Stimulated activated CD4-positive, alpha-beta T cell treated with anti-CD3 and anti-CD28 coated beads, Interleukin-15, amount 100 ng/mL, for 1 hour (primary cell): ENCODE measurements at places on chromosomes 11 and 22.

GRCh38 chr11:10438458-10438857 is 16.6 kb upstream of the AMPD3 start:
- no peak for DNase-seq

DNA sequence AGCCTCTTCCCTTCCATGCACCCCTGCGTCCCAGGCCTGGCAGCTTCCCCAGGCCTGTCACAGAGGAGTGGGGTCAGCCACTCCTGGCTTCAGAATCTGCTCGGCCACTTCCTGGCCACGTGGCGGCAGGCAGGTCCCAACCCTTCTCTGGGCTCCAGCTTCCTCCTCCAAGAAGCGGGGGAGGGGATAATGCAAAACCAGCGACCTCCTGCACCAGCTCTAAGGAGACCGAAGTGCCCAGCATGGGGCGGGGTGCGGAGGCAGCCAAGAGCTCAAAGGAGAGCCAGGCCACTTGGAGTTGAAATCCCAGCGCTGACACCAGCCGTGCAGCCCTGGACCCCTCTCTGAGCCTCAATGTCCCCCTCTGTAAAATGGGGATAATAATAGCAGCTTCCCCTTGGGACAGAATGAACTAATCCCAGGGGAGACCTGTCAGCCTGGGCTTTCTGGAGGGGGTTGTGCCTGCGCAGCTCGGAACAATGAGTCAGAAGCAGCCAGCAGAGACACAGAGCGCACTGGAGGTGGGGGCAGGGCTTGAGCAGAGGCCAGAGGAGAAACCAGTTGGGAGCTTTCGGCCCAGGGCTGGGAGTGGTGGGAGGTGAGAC is 22.8 kb upstream of the PICK1 start:
- no peak for DNase-seq

DNA sequence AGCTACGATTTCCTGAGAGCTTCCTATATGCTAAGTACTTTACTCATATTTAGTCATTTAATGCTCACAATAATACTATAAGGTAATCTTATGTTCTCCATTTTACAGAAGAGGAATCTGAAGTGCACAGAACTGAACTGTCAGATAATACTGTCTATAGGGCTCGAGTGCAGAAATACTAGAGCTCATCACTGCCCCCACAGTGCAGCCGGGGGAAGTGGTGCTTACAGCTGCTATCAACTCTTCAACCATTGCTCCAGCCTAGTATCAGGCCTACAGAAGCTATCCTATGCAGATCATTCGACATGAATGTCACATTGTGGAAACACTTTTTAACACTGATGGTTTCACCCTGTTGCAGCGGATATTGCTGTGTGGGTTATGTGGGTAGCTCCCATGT is 929.9 kb downstream of the NTM start:
- no peak for DNase-seq

- no peak for DNase-seq
Observed at GRCh38 chr11:110513259-110513801, 83.6 kb downstream of the FDX1 start.

DNA sequence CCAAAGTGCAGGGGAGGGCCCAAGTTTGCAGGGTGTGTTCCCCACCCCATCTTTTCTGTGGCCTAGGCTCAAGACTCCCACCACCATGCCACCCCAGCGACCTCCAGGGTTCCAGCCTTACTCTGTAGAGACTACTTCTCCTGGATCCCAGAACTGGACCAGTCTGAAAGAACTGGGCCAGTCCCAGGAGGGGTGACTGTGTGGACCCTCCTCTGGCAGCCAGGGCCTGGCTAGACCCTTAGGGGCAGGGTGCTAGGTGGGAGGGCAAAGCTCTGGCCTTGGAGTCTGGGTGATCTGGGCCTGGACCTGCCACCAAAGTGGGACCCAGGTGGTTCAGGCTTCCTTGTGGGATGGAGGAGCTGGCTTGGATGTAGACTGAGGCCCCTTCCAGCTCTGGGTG is 41.8 kb upstream of the ACCSL start:
- no peak for DNase-seq

GRCh38 chr11:117097389-117098268 is 599 bp downstream of the SIK3 start:
- no peak for DNase-seq

DNA sequence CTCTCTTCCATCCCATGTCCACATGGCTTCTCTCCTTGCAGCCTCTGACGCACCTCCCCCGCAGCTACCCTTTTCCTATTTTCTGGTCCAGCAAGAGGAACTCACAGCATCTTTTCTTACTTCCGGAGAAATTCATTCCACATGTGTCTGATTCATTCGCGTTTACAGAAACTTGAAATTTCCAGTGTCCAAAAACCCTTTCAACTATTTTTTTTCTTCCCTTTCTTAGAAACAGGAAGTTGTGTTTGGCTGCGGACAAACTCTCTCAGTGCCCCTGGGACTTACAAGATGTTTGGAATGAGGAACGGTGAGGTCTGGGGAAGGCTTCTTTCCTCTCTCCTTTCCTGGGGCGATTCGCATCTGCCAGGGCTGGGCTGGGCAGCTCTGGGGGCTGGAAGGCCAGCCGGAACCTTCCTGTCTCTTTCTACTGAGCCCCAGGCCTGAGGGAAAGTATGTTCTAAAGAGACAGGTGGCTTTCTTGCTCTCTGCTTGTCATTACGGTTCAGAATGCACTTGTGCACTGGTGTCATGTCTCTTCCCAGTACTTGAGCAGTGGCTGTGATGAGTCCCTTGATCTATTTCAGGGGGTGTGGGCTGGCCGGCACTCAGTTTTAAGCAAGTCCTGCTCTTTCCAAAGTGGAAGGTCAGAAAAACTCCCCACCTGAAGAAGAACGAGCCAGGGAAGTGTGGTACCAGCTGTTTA is 27.5 kb downstream of the ADAMTS8 start:
- DNase-seq = no peak

GRCh38 chr11:86551288-86552092 is 120.9 kb downstream of the ME3 start:
- DNase-seq = no peak
